ENCODE measurements at places on chromosomes 13 and 19. TPM values are rescaled to one million over a fixed set of nuclear protein-coding genes. Genes with fewer than 3 reads are reported as not detected.

Gene ADM5
- 2.9 TPM for total RNA-seq

Gene SMAD9
- 5.3 TPM for total RNA-seq

Gene SYCN
- total RNA-seq, result not detected

Gene ZIM2
- total RNA-seq, result 1.6 TPM

Gene LINGO3
- total RNA-seq, result not detected

Gene HCST
- 3.5 TPM for total RNA-seq

Data from breast epithelium (tissue), 4 donors.